ENCODE measurements at places on chromosomes 3 and 15.

DNA sequence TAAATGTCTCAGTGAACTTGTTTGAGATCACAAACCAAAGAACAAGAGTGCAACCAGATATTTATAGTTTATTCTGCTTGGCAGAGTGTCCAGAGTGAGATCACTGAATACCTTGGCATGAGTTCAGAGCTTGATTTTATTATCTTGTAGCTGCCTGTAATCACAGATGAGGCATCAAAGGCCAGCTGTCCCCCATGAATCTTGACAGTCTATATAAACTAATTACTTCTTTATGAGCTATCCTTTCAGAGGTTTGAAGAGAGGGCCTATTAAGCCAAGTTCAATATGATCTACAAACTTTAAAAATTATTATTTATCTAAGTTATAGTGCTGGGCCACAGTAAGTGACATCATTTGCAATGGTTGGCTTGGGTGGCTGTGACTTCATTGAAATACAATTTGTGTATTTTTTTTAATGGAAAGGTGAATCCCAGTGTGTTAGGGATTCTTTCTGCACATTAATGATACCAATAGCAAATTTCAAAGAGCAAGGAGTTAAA, 251.5 kb downstream of the CLSTN2 start:
- DNase-seq = no peak

GRCh38 chr15:70374096-70374495, 276.4 kb upstream of the TLE3 start:
- no peak for DNase-seq

DNA sequence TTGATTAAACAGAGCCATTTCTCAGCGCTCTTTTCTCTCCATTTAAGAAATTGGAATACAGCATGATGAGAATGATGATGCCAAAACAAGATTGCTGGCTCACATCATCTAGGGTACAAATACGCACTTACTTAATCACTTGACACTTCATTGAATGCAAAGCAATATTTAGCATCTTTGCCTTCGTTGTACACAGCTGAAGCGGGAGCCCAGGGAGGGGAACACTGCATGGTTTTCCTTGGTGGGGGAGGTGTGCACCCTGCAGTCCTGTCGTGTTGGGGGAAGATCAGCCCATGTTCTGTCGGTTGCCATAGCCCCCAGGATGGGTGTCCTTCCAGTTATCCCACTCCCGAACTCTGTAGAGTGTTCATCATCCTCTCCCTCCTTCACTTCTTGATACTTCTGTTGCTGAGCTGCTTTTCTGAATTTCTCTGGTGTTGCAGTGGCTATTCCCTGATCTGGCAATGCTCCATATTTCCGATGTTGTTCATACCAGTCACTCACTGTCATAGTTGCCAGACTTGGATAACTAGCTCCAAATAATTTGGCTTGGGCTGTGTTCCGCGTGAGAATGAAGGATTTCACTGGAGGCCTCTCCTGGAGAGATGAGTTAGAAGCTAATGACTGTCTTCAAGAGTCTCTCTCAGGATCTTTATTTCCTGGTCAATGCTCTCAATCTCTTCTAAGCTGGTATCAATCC, 50.1 kb upstream of the DYNC1LI1 start:
- no peak for DNase-seq

DNA sequence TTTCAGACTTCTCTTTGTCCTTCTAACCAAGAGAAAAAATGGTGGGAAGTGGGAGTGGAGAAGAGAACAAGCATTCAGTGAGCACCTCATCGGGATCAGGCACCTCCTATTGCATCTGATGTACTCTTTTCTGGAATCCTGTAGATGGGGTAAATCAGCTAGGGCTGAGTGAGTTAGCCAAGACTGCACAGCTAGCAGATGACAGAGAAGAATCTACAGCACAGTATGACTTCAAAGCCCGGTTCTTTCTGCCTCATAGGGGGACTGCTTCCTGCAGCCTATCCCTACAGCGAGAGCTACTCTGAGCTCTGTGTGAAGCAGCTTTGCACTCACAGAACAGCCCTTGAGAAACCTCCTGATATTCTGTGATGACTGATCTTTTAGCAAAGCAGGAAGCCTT, 275.2 kb upstream of the MEIS2 start:
- no peak for DNase-seq

DNA sequence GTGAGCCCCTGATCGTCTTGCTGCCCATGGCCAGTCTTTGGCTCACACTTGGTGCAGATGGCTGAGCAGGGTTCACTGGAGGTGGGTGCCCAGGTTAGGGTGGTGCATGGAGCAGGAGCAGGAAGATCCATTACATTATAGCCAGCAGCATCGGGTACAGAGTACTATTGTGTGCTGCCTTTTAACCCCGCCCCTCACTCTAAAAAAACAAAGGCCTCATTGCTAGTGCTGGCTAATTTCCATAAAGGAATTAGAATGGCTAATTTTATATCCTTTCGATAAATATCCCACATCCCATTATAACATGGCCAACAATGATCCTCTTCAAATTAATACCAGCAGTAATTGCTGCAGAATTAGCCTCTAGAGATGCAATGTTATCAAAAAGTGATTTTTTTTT, 45.8 kb upstream of the PPP4R2 start:
- DNase-seq = no peak

DNA sequence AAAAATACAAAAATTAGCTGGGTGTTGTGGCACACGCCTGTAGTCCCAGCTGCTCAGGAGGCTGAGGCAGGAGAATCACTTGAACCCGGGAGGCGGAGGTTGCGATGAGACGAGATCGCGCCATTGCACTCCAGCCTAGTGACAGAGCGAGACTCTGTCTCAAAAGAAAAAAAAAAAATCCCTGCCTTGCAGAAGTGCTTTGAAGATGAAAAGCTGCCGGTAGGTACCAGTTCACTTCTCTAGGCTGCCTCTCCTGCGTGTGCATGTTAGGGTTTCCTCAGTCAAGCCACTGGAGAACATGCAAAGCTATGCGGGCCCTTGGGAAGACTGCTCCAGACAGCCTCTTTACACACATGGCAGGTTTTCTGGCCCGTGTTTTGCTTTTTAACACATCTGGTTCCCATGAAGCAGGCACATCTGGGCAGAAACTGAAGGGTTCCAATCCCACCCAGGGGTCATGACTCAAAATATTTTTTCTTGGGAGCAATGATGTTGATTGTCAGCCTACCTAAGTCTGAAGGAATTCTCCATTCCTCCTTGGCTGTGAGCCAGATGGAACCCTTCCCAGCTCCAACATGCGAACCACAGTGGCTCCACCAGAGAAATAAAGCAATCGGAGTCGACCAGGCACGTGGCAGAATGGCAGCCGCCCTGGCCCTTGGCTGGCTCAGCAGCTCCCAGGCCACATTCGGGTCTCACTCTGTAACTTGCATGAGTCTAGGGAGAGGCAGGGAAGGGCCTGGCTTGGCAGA, 29.6 kb downstream of the MGLL start:
- DNase-seq = no peak

- DNase-seq = no peak
Measured at GRCh38 chr3:2506776-2507175, 408.1 kb downstream of the CNTN4 start.

- DNase-seq = no peak
Measured at GRCh38 chr3:104554425-104554824, 812.3 kb upstream of the ALCAM start.

GRCh38 chr3:76943058-76943457, 96.8 kb upstream of the ROBO2 start:
- DNase-seq = no peak

Data from activated CD4-positive, alpha-beta memory T cell treated with anti-CD3 and anti-CD28 coated beads for 36 hours (primary cell).